ENCODE measurements at places on chromosomes 7 and 10. TPM values are rescaled to one million over a fixed set of nuclear protein-coding genes. Genes with fewer than 3 reads are reported as not detected.

GRCh38 chr10:83522456-83522855 is 616.9 kb upstream of the GHITM start:
- DNase-seq: no peak
- H3K4me1 ChIP-seq: no peaks in the 10 kb centered on the region
- H3K4me3 ChIP-seq: no peak overlapping the region
- H3K36me3 ChIP-seq: no peaks in the 10 kb centered on the region
- no peak overlapping the region for H3K27ac ChIP-seq
- no peaks in the 10 kb centered on the region for H3K27me3 ChIP-seq

GRCh38 chr7:108294595-108294994 is 161.6 kb downstream of the NRCAM start:
- H3K4me3 ChIP-seq: no peak overlapping the region
- no peak overlapping the region for H3K27ac ChIP-seq
- peak; percentile 45 for DNase-seq
- H3K36me3 ChIP-seq: no peaks in the 10 kb centered on the region

- no peaks in the 10 kb centered on the region for H3K27me3 ChIP-seq
- peak overlapping the region; percentile 15 for H3K27ac ChIP-seq
- no peaks in the 10 kb centered on the region for H3K4me1 ChIP-seq
- DNase-seq: no peak
Measured at GRCh38 chr7:96236198-96237039, 85.5 kb downstream of the SLC25A13 start.

- no peak overlapping the region for H3K4me3 ChIP-seq
- no peak for DNase-seq
- H3K36me3 ChIP-seq: no peaks in the 10 kb centered on the region
- H3K27me3 ChIP-seq: no peaks in the 10 kb centered on the region
- H3K4me1 ChIP-seq: no peaks in the 10 kb centered on the region
Measured at GRCh38 chr10:488933-489215, 200.6 kb downstream of the DIP2C start.

The GNA12 gene
- total RNA-seq: 13.9 TPM

DNA sequence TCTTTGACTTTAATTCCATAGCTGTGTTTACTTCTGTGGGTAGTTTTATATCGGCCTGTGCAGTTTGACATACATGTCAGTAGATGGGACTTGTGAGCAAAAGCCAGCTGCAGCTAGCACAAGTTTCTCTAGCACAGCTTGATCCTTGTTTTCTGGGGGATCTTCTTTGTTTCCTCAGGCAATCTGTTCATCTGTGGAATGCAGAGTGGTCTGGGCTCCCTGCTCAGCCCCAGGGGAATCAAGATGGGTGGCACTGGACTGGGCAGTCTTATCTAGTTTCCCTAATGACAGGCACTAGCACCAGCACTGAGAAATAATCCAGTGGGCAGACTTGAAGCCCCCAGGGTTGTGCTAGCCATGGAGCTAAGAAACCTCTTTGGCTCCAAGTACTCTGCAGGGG is 40.8 kb downstream of the CYP2C19 start:
- H3K4me1 ChIP-seq: no peaks in the 10 kb centered on the region
- DNase-seq: no peak
- no peak overlapping the region for H3K4me3 ChIP-seq
- H3K27ac ChIP-seq: no peak overlapping the region

DNA sequence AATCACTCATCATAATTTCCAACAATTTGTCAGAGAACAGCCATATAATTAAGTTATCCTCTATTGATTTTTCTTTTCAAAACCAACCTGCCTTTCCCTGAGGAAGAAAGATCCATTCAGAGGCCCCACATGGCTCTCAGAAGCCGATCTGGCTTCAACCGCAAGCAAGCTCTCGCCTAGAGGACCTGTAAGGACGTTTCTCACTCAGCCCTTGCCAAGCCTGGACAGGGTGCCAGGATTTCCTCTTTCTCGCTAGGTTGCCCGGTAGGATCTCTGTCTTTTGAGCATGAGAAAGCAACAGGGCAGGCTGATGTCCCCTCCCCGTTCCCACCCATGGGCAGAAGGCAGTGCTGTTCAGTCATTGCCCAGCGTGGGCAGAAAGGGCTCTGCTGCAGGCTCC is 13.0 kb downstream of the AIFM2 start:
- no peaks in the 10 kb centered on the region for H3K36me3 ChIP-seq
- peaks cover 2% of the 10 kb centered on the region for H3K4me1 ChIP-seq
- DNase-seq: no peak
- no peaks in the 10 kb centered on the region for H3K27me3 ChIP-seq

The NPSR1 gene
- not detected for total RNA-seq

DNA sequence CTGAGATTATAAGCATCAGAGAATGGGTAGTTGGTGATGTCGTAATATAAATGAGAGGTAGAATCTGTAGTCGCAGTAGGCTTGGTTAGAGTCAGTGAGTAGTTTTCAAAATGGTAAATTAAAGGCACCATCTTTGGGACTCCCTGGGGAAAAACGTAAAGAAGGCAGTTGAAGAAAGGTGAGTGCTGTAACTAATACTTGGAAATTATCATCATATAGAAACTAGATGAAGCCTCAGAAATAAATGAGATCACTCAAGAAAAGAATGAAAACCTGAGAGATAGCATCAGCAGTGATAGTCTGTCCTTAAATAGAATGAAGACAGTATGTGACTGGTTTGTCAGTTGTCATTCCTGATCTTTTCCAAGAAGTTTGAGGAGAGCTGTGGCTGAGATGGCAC is 23.8 kb downstream of the PALS2 start:
- H3K36me3 ChIP-seq: no peaks in the 10 kb centered on the region
- H3K4me3 ChIP-seq: no peak overlapping the region
- H3K27ac ChIP-seq: no peak overlapping the region

- no peaks in the 10 kb centered on the region for H3K4me1 ChIP-seq
- H3K27ac ChIP-seq: no peak overlapping the region
- DNase-seq: no peak
- no peaks in the 10 kb centered on the region for H3K27me3 ChIP-seq
- no peaks in the 10 kb centered on the region for H3K36me3 ChIP-seq
Measured at GRCh38 chr10:73968098-73968521, 29.8 kb upstream of the VCL start.

DNA sequence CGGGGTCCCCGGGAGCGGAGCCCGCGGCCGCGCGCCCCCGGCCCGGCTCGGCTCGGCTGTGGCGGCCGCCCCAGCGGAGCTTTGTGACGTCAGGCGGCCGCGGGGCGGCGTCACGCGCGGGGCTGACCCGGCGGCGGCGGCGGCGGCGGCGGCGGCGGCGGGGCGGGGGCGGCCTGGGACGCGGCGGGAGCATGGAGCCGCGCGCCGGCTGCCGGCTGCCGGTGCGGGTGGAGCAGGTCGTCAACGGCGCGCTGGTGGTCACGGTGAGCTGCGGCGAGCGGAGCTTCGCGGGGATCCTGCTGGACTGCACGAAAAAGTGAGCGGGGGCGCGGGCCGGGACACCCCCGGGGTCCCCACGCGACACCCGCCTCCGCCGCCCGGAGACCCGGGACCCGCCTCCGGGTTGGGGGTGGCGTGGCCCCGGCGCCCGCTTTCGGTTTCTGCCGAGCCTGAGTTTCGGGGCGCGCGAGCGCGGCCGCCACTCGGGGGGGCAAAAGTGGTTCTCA is at the start of gene PWWP2B:
TSS of gene PWWP2B (plus strand) at position 165 of the 506 bp plus-strand sequence. CDS start at position 192, 27 bp downstream.
- peak; percentile 68 for DNase-seq
- no peaks in the 10 kb centered on the region for H3K4me1 ChIP-seq
- H3K27ac ChIP-seq: peak within 1 kb of the TSS; percentile 87
- H3K4me3 ChIP-seq: peak within 1 kb of the TSS; percentile 67

The TACR2 gene
- total RNA-seq: 0.22 TPM
